ENCODE measurements at places on chromosomes 3 and 15. TPM values are rescaled to one million over a fixed set of nuclear protein-coding genes. Genes with fewer than 3 reads are reported as not detected.

ADGRG7 gene
- not detected for total RNA-seq

CDV3 gene
- total RNA-seq, result 190 TPM

EOGT gene
- total RNA-seq, result 148 TPM

CSTA gene
- total RNA-seq, result not detected

CCDC39 gene
- total RNA-seq, result not detected

HHATL gene
- not detected for total RNA-seq

HRG gene
- total RNA-seq, result not detected

PLIN1 gene
- total RNA-seq, result 24.2 TPM

KATNBL1 gene
- total RNA-seq, result 93.8 TPM

C3orf85 gene
- not detected for total RNA-seq

MUC20 gene
- 6.8 TPM for total RNA-seq

AQP9 gene
- 10.0 TPM for total RNA-seq

All from thoracic aorta (tissue), 2 donors.